ENCODE measurements at places on chromosomes 11 and 22. TPM values are rescaled to one million over a fixed set of nuclear protein-coding genes. Genes with fewer than 3 reads are reported as not detected.

CST6 gene
- total RNA-seq: not detected

ATM gene
- total RNA-seq: 9.0 TPM

CCND1 gene
- total RNA-seq: 192 TPM

CHORDC1 gene
- 66.0 TPM for total RNA-seq

OR51I1 gene
- not detected for total RNA-seq

APOL5 gene
- not detected for total RNA-seq

RIMBP3C gene
- total RNA-seq: 0.28 TPM

CDKN1C gene
- total RNA-seq: 11.2 TPM

SCUBE1 gene
- 0.18 TPM for total RNA-seq

CASP5 gene
- total RNA-seq: not detected

NLRP14 gene
- not detected for total RNA-seq

TENM4 gene
- total RNA-seq: 0.19 TPM

CNTF gene
- 1.2 TPM for total RNA-seq

DDX25 gene
- total RNA-seq: not detected

OR52E6 gene
- total RNA-seq: not detected

VPREB1 gene
- not detected for total RNA-seq

INSC gene
- total RNA-seq: 0.06 TPM

Measured in A549 treated with dexamethasone at 1 μM for 4 hours (cell line).